NCI-H1694 treated with DMSO at 0.1 percent for 48 hours (cell line): ENCODE measurements at places on chromosomes 2 and 18.
A peak's percentile ranks its signal among the peaks of the same experiment; 100 is the strongest.

- DNase-seq = no peak
These were observed 115.8 kb upstream of the MGAT5 start for GRCh38 chr2:134138115-134138514.

- DNase-seq = no peak
These were observed 162.6 kb downstream of the SS18 start for GRCh38 chr18:25927830-25928229.

GRCh38 chr2:15881676-15882075 is 58.7 kb upstream of the MYCN start:
- no peak for DNase-seq

DNA sequence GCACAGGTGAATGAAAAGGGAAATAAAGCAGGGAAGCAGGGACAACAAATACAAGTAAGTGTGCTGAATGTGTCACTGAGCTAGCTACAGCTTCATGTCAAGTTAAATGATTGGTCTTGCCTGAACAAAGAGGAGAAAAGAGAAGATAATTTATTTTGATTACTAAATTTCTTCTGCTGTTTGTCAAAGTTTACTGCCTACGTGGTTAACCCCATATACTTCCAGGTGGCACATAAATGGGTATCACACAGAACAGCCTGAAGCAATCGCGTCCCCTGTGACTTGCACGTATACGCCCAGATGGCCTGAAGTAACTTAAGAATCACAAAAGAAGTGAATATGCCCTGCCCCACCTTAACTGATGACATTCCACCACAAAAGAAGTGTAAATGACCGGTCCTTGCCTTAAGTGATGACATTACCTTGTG is 434.2 kb downstream of the LRRTM4 start:
- no peak for DNase-seq

- DNase-seq = peak; percentile 30
These were observed 66.6 kb downstream of the CTIF start for GRCh38 chr18:48605408-48605845.

DNA sequence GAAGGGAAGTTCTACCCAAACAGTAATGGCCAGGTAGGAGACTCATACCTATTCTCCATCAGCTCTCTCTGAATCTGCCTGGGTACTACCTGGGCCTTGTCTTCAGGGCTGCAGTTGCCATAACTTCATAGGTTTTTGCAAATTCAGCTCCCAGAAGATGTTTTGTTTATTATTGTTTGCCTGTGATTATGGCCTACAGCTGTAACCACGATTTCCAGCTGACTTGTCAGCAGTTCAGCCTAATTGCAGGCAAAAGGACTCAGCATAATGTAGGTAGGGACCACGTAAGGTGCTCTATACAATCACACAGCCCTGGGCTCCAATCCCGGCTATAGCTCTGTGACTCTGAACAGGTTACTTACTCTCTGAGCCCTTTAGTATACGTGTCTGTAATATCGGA is 187.0 kb upstream of the FN1 start:
- DNase-seq = no peak

DNA sequence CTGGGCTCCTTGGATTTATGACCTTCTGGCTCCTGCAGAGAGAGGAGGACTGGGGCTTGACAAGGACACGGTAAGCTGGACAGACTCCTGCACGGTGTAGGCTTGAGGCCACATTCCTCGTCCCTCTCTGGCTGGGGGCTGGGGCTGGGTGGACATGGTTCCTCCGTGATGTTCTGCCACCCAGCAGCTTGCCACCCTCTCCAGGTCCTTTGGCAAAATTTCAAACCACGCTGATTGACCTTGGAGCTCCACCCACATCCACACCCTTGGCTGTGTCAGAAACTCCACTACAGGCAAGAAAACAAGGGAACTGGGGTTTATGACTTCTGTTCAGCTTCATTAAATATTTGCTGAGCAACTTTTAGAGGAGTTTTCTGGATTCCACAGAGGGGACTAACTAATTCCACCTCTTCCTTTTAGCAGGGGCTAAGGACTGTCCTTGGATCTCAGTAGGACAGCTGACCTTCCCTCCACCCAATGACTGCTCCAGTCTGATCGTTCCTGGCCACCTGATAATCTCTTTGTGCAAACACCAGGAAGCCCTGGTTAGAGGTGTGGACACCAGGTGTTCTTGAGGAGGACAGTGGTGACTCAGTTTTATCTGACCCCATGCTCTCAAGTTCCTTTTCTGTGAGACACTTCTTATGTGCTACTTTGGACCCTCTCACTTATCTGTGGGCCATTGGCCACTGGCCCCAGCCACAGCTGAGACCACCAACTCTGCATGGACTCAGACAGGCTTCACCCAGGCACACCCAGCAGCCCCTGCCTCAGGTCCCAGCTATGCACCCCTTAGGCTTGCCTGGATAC is 29.3 kb downstream of the GPR55 start:
- no peak for DNase-seq

GRCh38 chr2:186848873-186849578 is at the start of gene ZSWIM2:
ZSWIM2 (minus strand) TSS chr2:186849170; CDS start chr2:186849130, 40 bp downstream.
- DNase-seq = peak; percentile 33

DNA sequence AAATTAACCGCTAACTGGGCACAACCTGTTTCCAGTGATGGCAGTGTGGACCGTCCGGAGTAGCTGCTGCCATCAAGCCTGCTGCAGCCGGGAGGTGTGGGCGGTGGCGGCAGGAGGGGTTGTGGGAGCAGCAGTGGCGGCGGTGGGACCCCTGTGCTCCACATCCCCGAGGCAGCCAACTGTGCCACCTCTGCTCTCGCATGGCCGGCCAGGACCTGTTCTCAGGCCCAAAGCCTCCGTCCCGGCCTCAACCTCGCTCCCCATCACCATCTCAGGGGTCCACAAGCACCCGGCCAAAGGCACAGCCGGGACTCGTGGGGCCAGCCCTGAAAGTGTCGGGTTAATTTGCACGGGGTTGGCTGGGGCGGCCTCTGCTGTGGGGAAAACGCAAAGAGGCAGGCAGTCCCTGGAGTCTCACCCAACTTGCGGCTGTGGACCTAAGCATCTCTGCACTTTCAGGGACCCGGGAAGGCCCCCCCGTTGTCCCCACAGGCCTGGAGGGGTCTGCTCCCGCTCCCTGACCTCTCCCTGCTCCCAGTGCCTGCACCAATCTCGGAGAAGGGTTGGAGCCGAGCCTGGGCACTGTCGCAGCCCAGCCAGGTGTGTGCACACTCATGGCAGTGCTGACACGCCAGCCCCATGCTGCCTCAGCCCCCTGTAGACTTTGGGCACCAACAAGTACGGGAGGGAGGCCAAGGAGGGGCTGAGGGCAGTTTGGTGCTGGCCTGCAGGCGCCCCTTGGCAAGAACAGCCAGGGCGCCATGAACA is 44.4 kb upstream of the PEX13 start:
- DNase-seq = no peak

DNA sequence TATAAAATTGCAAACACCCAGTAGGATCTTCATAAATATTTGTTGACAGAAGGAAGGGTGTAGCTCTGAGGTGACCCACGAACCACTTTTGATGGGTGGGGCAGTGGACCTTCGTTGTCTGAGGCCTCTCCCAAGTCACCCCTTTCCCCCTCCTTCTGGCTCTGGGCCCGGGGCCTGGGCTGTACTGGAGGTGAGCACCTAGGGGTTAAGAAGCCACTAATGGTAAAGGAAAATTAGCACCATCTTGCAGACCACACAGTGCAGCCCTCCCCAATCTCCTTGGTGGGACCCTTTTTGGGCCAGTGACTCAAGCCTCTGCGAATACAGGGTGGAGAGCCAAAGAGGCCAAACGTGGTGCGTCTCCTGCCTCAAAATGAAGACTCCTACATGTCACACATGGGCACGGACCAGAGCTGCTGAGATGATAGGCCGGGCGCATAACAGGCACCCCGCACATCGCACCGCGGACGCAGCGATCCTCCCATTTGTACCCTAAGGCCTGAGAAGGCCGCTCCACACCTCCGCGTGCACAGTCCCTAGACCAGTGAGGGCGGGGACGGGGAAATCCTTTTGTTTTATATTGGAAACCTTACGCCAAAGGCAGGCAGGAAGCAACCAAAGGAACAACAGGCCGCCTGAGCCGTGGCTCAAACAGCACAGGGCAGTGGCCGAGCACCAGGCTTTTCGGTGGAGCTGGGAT is 31.9 kb upstream of the ATP6V1B1 start:
- DNase-seq = no peak

- no peak for DNase-seq
These were observed 8.9 kb upstream of the ASB18 start for GRCh38 chr2:236273126-236273525.

DNA sequence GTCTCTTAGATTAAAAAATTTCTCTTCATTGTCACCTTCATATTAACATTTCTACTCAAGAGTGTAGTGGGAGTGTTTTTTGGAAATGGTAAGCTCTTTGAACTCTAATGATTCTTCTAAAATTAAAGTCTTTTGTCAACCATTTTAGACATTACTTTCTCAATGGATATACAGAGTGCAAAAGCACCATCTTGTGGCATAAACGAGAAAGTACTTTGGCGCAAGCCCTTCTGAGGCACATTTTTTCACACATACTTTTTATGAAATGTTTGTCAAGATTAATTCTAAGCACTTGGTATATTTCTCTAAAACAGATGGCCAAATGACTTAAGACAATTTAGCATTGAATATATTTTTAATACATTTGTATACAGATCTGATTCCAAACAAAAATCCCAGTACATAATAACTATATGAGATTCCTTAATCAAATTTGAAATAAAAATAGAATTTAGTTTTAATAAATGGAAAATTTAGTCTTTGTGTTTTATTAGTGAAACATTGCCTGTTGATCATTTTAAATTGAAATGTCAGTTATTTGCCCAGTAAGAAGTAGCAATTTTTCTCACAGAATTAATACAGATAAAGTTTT is 63.3 kb upstream of the GALNT5 start:
- DNase-seq = peak; percentile 91

DNA sequence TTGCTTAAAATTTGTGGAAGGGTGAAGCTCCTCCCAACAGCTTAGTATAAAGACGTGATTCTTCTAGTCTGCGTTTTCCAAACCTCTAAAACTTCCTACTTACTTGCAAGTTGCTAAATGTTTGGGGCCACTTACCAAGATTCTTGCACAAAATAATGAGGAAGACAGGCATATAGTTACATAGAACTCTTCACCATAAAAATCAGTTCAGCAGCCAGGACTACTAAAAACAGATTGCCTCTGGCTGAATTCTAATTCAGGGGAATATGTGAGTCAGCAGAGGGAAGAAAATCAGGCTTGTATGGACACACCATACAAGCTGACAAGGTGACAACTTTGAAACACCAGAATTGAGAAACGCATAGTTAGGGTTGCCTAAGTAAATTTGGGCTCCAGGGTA is 2.8 kb upstream of the PEX13 start:
- no peak for DNase-seq

- no peak for DNase-seq
These were observed 45.6 kb upstream of the SALL3 start for GRCh38 chr18:78934003-78934402.

GRCh38 chr2:121015971-121016485 is 269.0 kb downstream of the TFCP2L1 start:
- DNase-seq = no peak

DNA sequence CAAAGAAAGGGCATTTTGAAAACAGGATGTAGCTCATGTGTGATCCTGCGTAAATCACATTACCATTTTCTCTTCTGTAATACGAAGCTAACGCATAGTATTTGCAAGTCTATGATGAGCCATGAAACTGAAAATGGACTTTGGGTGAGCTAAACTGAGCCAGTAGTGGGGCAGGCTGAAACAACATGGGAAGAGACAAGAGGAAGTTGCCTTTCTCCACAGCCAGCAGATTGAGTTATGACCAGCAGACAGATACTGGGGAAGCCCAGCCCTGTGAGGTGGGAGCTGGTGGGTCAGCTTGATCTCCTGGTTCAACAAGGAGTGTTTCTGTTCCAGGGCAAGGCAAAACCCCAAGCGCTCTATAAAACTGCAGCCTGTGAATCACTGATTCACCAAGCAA is 11.8 kb downstream of the CYRIA start:
- DNase-seq = no peak

GRCh38 chr2:220078439-220078838 is 451.0 kb downstream of the SLC4A3 start:
- no peak for DNase-seq

DNA sequence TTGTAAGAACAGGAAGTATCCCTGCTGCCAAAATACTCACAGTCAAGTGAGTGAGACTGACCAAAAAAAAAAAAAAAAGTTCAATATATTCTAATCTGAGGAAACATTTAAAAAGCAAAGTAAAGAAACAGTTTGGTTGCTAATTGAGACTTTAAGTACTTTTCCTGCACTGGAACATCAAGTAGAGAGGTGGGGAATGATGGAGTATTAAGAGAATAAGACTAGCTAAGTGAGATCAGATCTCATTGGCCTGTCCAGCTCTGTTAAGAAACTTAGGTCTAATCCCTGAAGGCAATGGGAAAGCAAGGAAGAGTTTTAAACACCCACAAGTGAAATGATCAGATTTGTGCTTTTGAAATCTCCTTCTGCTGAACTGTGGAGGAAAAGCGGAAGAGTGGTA is 27.8 kb upstream of the MAP4K3 start:
- no peak for DNase-seq

DNA sequence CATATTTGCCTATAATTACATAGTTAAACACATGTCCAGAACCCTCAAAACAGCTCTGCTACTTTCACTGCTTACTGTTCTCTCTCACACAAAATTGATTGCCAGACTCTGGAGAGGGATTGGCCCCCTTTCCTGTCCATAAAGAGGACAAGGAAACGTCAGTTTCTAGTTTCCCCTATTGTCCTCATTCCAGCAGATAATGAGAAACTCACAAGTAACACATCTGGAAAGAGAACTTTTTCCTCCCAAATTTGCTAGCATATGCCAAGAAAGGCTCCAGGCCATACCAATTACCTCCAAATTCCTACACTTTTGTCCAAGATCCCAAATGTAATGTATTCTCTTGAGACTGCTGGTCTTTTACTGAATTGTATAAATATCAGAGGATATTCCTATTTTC is 200.5 kb downstream of the EXOC6B start:
- no peak for DNase-seq

GRCh38 chr2:136891100-136891499 is 125.8 kb downstream of the THSD7B start:
- DNase-seq = no peak

GRCh38 chr2:637804-638203 is 39.4 kb downstream of the TMEM18 start:
- DNase-seq = no peak

DNA sequence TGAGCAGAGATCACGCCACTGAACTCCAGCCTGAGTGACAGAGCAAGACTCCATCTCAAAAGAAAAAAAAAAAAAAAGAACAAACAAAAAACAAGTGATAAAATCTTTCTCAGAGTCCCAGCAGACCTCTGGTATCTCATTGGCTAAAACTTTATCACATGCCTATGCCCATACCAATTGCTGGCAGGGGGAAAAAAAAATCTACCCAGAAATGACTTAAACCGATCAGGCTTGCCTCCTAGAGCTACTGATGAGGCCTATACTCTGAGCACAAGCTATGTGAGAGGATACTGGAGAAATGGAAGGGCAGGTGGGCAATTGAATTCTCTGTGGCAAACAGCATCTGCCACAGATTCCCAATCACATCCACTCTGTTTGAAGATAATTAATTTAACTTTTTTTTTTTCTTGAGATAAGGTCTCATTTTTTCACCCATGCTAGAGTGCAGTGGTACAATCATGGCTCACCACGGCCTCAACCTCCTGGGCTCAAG is 49.0 kb downstream of the FBXO36 start:
- peak; percentile 11 for DNase-seq
